NCI-H510A treated with DMSO at 0.1 percent for 48 hours (cell line): ENCODE measurements at places on chromosomes 4 and X.

- DNase-seq, result no peak
These were observed 615.4 kb downstream of the MID1IP1 start for GRCh38 chrX:39416547-39417260.

- DNase-seq, result no peak
These were observed 41.5 kb upstream of the ZXDA start for GRCh38 chrX:57951666-57952319.

DNA sequence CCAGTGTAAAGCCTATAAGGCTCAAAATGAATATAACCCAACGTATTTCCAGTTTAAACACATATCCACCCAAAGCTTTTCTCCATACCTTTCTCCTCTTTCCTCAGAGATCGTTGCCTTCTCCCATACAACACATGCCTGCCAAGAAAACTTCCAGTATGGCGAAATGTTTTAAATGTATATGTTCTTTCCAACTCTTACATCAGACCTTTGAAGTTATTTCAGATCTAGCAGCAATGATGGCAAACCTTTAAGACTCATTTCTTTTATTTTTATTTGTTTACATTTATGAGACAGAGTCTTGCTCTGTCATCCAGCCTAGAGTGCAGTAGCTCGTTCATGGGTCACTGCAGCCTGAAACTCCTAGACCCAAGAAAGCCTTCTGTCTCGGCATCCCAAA, 265.4 kb downstream of the BMPR1B start:
- DNase-seq, result no peak

- no peak for DNase-seq
These were observed 123.6 kb upstream of the TET2 start for GRCh38 chr4:105022811-105023667.

DNA sequence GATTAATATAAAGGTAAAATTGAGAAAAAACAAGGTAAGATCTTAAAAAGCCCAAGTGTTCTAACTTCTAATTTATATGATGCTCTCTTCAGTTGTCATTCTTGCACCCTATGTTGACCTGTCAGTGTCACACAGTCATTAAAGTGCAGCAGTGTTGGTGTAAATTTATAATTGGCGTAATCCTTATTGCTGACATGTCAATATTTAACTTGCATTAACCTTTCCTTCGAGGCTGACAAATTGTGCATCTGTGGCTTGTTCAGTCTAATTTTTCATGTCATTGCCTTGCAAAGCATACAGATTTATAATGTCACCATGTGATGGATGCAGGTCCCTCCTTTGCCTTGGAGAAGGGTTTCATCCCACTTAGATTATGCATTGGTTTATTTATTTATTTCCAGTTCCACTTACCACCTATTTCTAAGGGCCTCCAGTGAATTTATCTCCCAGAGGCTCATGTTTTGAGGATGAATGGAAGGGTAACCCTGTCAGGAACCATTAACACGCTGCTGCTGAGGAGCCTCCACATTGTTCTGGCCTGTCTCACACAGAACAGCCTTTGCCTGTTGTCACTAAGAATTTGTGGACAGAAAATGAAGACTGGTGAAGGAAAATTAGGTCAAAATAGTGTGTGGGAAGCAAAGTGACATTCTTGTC, 1098.5 kb upstream of the LCORL start:
- no peak for DNase-seq

DNA sequence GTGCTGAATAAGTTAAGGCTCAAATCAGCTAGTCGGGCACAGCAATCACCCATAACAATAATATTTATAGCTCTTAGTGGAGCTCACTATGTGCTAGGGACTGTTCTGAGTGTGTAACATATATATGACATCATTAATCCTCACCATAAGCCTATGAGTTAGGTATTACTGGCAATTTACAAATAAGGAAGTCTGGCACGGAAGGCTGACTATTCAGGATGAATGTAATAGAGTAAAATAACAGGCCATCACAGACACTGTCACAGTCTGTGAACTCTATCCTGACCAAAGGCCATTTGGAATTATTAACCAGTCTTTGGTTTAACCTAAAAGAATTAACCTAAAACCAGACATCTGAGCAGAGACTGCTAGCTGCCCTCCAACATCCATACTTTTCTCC, 119.3 kb downstream of the C4orf51 start:
- DNase-seq, result no peak

- no peak for DNase-seq
These were observed 1.4 kb downstream of the KLHL34 start for GRCh38 chrX:21656587-21657317.

DNA sequence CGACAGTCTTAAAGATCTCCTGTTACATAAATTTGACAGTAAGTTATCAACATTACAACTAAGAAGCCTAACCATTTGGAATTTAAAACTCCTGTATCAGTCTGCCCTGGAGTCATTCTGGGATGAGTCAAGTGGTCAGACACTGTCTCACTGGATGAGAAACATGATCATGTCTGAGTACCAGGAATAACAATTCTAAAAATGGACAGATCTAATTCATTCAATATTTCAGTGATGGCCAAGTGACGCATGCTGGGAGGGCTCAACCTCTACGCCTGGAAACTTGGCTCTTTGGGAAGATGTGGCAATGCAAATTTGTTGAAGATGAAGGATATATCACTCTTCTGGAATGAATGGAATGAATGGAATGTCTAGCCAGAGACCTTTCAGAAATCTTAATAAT, 1427.2 kb downstream of the STIM2 start:
- DNase-seq, result no peak

- no peak for DNase-seq
These were observed 6.2 kb upstream of the CXCL3 start for GRCh38 chr4:74044677-74045076.

- no peak for DNase-seq
These were observed 101.1 kb downstream of the TSPAN5 start for GRCh38 chr4:98557194-98557892.
